ENCODE measurements at places on chromosomes 12 and 14. TPM values are rescaled to one million over a fixed set of nuclear protein-coding genes. Genes with fewer than 3 reads are reported as not detected.

CLEC4D gene
- 1.1 TPM for total RNA-seq

SRGAP1 gene
- total RNA-seq, result 11.4 TPM

EIF2S3B gene
- total RNA-seq, result 0.52 TPM

- no peak for DNase-seq
Observed at GRCh38 chr12:15649347-15649746, 139.8 kb downstream of the EPS8 start.

DNA sequence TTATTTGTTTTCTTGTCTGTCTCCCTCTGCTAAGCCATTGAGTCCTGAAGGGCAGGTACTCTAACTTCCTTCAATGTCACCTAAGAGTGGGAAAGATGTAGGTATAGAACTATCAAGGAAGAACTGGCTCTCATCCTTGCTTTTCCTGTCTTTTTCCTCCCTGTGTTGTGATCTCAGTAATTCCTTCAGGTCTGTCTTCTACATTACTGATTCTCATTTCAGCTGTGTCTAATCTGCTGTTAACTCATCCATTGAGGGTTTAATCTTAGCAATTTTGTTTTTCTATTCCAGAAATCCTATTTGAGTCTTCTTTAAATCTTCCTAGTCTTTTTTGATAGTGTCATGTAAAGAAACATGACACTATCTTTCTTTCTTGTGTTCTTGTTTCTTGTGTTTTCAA lies 124.5 kb upstream of the PLXNC1 start:
- DNase-seq, result no peak

DNA sequence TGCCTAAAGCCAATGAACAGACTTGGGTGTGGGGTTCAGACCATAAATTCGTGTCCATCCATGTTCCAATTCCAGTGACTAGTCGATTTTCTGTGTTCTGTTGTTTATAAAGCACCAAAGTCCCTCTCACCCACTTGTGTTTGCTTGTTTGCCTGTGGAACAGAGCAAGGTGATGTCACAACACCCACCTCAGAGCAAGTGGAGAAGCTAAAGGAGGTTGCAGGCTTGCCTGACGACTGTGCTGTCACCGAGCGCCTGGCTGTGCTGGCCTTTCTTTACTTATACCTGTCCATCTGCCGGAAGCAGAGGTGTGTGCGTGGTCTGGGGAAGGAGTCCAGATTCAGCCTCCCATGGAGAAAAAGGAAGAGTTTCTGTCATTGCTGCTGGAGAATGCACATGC lies 6.0 kb downstream of the MVK start:
- DNase-seq, result no peak

- no peak for DNase-seq
Observed at GRCh38 chr12:6604259-6605029, 2.7 kb downstream of the CHD4 start.
